ENCODE measurements at places on chromosomes 12 and 14. TPM values are rescaled to one million over a fixed set of nuclear protein-coding genes. Genes with fewer than 3 reads are reported as not detected.

DNA sequence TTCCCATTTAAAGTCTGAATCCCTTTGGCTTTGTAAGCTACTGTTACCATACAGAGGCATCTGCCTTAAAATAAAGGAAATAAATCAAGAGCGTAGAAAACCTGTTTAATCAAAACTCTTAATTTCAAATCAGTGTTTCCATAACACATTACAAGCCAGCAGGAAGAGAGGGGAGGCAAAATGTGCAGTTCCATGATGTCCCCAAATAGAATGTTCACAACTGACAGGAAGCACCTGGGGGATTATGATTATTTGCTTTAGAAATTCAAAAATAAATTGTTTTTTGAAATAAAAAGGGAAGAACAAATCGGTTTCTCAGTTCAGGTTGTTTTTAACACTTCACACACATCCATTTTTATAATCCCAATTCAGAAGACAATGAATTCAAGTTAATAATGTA is 21.4 kb downstream of the SOCS2 start:
- ATAC-seq, result no peak

DNA sequence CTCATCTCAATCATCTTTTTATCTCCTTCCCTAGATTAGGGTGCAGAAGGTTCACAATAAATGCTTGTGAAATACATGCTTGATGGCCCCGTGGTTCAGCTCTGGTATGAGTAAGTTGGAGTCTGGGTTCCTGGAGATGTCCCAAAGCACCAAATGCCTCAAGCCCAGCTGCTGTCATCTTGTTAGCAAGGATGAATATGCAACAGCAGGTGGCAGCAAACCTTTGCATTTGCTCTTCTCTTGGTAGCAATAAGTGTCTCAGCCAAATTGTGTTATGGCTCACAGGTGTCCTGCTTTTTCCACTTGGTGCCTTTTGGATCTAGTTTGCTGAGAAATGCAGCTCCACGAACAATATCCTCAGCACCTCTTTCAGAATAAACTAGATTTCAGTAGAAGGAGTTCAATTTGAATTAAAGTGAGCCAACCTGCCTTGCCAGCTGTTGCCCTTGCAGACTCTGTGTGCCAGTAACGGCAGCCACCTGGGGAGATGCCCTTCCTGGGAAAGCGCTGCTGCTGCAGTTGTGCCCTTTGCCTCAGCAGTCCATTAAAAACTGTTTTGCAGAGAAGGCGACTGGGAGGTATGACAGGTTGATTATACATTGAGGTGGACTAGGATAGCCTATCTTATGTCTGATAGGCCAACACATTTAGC is 417.3 kb downstream of the SNAPC1 start:
- no peak for ATAC-seq

- ATAC-seq, result no peak
These were observed 401.0 kb downstream of the BTG1 start for GRCh38 chr12:91744597-91744996.

DNA sequence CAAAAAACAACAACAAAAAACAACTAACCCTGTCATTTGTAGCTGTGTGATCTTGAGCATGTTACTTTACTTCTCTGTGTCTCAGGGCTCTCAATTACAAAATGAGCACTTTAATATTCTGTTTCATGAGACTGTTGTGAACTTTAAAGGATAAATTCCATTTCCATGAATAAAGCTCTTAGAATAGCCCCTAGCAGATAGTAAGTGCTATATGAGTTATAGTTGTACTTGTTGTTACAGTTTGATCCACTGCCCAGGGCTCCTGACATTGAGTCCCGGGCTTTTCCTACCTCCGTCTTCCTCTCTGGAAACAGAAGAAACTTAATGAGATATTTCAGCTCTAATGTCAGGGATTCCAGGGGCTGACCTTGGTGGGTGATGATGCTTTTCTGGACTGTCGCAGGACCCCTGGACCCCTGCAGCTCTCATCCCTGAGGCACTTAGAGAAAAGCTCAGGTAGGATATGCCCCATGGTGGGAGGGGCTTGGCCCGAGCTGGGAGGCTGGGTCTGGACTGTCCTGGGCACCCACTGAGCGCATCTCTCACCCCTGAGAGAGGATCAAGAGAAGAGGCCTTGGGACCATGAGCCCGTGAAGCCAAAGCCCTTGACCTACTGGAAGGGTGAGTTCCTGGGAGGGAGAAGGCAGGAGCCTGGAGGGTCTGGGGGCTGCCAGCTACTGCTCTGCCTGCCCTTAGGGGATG is 5.1 kb downstream of the P3H3 start:
- ATAC-seq, result no peak

- no peak for ATAC-seq
These were observed 268.7 kb downstream of the DAD1 start for GRCh38 chr14:22320362-22320750.

LRP1-AS gene
- total RNA-seq, result not detected

SLC10A1 gene
- total RNA-seq, result not detected

KRT71 gene
- not detected for total RNA-seq
